HuH-7.5 (cell line): ENCODE measurements at places on chromosomes 13 and 19.

GRCh38 chr19:29086182-29086581 lies 126.8 kb downstream of the UQCRFS1 start:
- DNase-seq, result no peak

DNA sequence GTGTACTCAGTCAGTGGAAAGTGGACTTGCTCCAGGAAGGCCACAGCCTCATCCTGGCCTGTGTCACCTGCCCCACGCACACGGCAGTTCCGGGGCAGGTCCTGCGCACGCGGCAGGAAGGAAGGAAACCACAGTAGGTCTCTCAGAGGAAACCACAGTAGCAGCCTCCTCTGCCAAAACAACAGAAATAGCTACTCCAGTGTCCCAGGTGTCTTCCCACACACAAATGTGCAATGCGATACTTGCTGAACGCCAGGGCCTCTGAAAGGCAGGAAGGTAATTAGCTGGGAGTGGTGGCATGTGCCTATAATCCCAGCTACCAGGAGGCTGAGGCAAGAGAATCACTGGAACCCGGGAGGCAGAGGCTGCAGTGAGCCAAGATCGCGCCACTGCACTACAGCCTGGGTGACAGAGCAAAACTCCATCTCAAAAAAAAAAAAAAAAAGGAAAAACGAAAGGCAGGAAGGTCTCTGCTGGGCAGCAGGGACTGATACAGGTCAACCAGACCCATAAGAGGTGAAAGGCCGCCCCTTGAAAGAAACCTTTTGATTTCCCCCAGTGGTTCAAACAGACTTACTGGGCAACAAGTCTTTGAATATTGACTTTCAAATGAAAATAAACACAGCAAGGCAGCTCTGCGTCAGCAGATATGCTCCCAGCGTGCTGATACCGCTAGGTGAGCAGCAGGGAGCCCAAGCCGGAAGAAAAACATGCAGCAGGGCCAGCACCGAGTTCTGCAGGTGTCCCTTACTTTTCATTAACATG lies 49.5 kb downstream of the CRYL1 start:
- DNase-seq, result peak; percentile 32

DNA sequence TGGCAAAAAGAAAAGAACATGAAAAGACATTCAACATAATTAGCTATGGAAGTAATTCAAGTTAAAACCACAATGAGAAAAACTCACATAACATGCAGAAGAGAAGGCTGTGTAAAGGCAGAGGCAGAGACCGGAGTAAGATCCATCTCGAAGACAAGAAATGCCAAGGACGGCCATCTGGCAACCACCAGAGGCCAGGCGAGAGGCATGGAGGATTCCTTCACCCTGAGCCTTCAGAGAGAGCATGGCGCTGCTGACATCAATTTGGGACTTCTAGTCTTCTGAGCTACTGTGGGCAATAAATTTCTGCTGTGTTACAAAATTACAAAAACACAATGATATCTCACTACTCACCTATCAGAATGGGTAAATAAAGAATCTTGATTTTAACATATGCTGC lies 381.0 kb downstream of the TSHZ3 start:
- no peak for DNase-seq

DNA sequence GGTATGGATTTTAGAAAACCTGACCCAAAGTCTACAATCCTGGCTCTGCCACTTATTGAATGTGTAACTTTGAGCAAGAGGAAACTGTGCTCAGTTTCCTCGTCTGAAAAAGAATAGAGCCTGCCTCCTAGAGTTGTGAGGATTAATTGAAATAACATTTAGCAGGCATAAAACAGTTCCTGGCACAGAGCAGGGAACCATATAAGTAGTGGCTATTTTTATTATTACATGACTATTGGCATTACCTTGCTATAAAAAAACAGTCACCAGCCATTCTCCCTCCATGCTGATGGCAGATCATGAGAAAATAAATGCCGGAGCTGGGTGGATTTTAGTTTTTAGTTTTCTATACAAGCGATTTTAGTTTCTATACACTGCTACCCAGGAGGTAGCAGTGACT lies 5.8 kb downstream of the DOCK9 start:
- no peak for DNase-seq
